ENCODE measurements at places on chromosomes 12 and 14. TPM values are rescaled to one million over a fixed set of nuclear protein-coding genes. Genes with fewer than 3 reads are reported as not detected.

- DNase-seq: no peak
Measured at GRCh38 chr14:44613061-44613712, 106.1 kb upstream of the FSCB start.

OGFOD2 gene
- polyA plus RNA-seq: 10.1 TPM

- no peak for DNase-seq
Measured at GRCh38 chr12:74455429-74455828, 82.2 kb upstream of the ATXN7L3B start.

DNA sequence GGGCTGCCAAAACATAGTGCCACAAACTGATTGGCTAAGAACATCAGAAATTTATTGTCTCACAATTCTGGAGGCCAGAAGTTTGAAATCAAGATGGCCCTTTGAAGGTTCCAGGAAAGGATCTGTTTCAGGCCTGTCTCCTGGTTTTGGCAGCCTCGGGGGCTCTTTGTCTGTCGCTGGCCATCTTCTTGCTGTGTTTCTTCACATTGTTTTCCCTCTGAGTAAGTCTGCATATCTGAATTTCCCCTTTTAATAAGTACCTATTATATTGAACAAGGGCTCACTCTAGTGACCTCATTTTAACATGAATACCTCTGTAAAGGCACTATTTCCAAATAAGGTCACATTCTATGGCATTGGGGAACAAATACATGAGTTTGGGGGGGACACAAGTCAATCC lies 467.1 kb upstream of the MGAT4C start:
- DNase-seq: no peak

DNA sequence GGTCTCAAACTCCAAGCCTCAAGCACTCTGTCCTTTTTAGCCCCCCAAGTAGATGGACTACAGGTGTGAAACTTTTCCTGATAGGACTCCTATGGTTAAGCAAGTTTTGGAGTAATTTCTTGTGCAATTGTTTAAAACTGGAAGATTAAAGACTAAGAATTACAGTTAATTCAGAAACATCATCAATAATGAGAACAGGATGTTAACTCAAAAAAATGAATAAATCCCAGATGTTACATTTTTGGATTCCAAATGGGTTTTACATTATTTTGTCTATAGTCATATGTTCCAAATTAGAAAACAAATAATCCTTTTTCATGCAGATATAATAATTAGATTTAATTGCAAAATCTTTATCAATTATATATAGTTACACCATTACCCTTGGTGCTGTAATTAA lies 24.4 kb upstream of the KITLG start:
- DNase-seq: no peak

All from hindlimb muscle (tissue), 1 donor.